ENCODE measurements at places on chromosomes 5 and 9. TPM values are rescaled to one million over a fixed set of nuclear protein-coding genes. Genes with fewer than 3 reads are reported as not detected.
A peak's percentile ranks its signal among the peaks of the same experiment; 100 is the strongest.

DNA sequence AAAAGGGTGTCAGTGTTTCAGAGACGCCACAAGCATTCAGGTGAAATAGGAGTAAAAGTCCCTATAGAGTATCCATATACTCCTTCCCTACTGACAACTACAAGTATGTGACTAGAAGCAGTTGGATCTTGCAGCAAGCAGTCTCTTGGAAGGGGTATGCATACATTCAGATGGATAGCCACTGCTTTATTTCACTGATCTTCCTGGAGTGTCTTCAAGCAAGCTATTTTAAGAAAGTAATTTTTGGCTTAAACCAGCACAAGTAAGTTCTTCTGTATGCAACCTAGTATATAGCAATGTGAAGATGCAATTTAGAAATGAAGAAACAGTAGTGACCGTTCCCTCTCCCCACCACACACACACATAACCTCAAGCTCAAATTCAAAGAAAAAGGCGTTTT, 446.8 kb upstream of the CDH18 start:
- H3K4me3 ChIP-seq: no peak overlapping the region
- no peak overlapping the region for H3K27ac ChIP-seq
- no peaks in the 10 kb centered on the region for H3K36me3 ChIP-seq
- H3K27me3 ChIP-seq: no peaks in the 10 kb centered on the region
- no peak for DNase-seq

DNA sequence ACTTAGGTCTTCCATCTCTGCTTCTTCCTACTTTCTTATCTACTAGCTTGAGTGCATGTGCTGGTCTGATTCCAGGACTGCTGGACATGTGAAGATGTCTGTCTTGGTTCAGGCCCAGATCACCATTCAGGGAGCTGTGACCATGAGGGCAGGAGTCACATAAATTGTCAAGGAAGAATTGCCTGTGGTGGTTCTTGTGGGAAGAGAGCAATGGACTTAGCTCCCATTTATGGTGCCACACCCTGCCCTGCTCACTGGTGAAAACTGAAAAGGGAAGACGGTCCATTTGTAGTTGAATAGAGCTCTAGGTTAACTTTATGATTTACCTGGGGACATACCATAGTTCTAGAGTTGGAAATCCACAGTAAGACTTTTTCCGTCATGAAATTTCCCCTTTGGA, 244.3 kb upstream of the ZNF608 start:
- no peaks in the 10 kb centered on the region for H3K4me1 ChIP-seq
- H3K27ac ChIP-seq: no peak overlapping the region
- H3K36me3 ChIP-seq: no peaks in the 10 kb centered on the region
- no peak for DNase-seq

DNA sequence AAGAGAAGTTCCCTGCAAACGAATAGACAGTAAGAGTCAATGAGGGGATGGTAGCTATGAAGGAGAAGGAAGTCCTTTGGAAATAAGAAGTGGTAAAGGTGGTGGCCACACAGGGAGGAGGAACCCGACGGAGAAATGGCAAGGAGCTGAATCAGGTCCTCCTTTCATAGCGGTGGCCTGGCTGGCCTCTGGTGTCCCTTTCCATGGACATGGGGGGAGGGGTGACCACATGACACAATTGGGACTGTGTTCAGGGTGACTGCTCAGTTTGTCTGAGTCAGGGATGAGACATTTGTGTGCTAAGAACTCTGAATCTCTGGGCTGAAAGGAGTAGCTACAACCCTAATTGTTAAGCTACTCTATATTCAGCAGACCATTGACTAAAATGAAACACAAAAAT, 28.7 kb upstream of the TIMD4 start:
- no peaks in the 10 kb centered on the region for H3K4me1 ChIP-seq
- H3K4me3 ChIP-seq: no peak overlapping the region
- H3K36me3 ChIP-seq: no peaks in the 10 kb centered on the region
- H3K27ac ChIP-seq: no peak overlapping the region

- H3K4me3 ChIP-seq: no peak overlapping the region
- DNase-seq: peak; percentile 12
- H3K4me1 ChIP-seq: no peaks in the 10 kb centered on the region
- no peaks in the 10 kb centered on the region for H3K36me3 ChIP-seq
- no peaks in the 10 kb centered on the region for H3K27me3 ChIP-seq
Observed at GRCh38 chr9:123425836-123426365, 69.9 kb downstream of the CRB2 start.

GRCh38 chr9:70080481-70081119, 37.0 kb downstream of the MAMDC2 start:
- no peak overlapping the region for H3K4me3 ChIP-seq
- DNase-seq: no peak
- no peaks in the 10 kb centered on the region for H3K4me1 ChIP-seq

DNA sequence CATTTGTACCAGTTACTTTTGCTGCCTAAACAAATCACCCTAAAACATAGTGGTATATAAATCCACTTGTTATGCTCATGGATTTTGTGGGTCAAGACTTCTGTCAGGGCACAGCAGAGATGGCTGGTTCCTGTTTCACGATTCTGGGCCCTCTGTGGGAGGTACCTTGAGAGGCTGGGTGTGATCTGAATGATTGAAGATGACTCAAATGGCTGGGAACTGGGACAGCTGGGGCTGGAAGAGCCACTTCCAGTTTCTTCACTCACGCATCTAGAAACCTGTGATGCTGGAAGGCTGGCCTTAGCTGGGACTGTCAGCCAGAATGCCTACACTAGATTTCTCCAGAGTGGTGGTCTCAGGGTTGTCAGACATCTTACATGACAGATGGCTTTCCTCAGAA, 88.1 kb downstream of the KIF4B start:
- no peaks in the 10 kb centered on the region for H3K4me1 ChIP-seq
- DNase-seq: no peak
- H3K27me3 ChIP-seq: no peaks in the 10 kb centered on the region
- no peak overlapping the region for H3K4me3 ChIP-seq

DNA sequence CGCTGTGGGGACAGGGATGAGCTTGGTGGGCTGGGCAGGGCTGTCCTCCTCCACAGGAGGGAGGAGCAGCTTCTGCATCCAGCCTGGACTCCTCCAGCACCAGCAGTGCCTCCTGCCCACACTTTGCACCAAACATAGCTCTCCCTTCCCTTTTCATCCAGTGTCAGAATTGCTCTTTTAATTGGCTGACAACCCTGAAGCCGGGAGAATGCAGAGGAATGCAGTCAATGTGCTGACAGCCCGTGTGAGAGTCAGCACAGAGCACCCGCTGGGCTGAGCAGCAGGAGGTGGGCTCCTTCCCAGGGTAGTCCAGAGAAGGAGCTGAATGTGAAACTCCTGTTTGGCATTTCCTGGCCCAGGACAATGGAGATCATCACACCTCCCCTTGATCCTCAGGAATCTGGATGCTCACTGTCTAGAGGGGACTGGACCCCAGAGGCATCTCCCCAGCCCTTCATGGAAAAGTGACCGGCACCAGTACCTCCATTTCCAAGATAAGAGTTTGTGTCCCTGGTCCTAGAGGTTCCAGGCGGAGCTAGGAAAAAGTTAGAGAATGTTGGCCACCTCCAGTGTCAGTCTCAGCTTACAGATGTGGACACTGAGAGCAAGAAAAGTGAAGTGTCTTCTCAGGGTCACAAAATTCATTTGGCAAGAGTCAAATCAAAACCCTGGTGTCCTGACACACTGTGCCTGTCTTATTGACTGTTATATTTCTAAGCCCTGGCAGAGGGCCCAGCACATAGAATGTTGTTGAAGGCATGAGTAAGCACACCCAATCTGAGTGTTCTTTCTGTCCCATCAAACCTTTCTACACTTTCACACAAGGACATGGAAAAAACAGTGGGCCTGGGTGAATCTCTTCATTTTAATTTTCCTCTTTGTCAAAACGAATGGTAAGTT, 202.1 kb downstream of the SNX18 start:
- H3K27ac ChIP-seq: peak overlapping the region; percentile 52
- H3K4me3 ChIP-seq: no peak overlapping the region
- H3K36me3 ChIP-seq: no peaks in the 10 kb centered on the region
- H3K4me1 ChIP-seq: no peaks in the 10 kb centered on the region
- DNase-seq: peak; percentile 56

- H3K4me1 ChIP-seq: no peaks in the 10 kb centered on the region
- H3K27ac ChIP-seq: no peak overlapping the region
- no peaks in the 10 kb centered on the region for H3K27me3 ChIP-seq
- no peaks in the 10 kb centered on the region for H3K36me3 ChIP-seq
- no peak overlapping the region for H3K4me3 ChIP-seq
Observed at GRCh38 chr9:136722093-136722968, 10.0 kb downstream of the DIPK1B start.

The GCNT1 gene
- total RNA-seq: 14.4 TPM

The PAEP gene
- not detected for total RNA-seq

The PCDHGB2 gene
- total RNA-seq: 6.5 TPM

The SLC25A2 gene
- 1.1 TPM for total RNA-seq
